Nucleus accumbens (tissue), 56 donors: ENCODE measurements at places on chromosomes 13 and 19.

DNA sequence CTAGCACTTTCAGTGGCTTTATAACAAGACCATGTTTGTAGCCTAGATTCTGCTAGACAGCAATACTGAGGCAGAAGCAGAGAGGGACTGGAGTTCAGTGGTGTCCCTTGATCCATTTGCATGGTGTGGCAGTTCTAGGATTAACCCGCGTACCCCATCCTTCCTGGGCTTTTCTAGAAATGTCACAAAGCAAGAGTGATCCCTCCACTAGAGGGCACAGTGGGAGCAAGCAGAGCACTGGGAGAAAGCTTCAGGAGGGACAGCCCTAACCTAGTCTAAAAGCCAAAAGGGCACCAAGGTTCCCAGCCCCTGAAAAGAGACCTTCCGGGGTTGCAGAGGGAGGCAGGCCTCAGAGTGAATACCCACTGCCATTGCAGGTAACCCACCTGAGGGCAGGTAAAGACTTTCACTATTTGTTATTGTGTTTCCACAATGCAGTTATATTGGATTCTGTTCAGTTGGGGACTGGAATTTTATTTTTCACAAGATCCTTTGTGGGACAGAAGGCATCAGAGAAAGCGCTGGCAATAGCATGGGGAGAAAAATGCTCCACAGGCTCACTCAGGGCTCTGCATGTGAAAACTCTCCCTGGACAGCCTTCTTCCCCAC is 170.6 kb downstream of the FLT1 start:
- DNase-seq, result peak; percentile 2

DNA sequence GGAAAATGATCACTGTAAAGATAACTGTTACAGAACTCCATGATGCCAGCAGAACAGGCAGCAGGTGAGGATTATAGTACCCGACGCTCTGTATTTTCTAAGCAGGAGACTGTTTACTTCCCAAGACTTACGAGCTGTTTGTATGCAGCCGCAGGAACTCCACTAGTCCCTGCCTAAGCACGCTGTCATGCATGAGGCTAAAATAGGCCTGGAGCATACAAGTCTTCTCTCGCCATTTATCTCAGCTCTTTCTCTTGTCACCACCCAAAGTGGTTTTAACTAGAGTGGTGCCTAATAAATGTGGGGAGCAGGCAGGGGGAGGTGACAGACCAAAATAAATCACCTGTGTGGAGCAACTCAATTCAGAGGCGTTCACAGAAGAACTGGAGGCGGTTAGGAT is 175.8 kb downstream of the TDRD3 start:
- DNase-seq, result no peak

GRCh38 chr13:114116734-114117133 is 15.7 kb downstream of the RASA3 start:
- DNase-seq, result no peak

- DNase-seq, result peak; percentile 61
Observed at GRCh38 chr19:55118401-55118991, 1.1 kb upstream of the PPP1R12C start.

- no peak for DNase-seq
Observed at GRCh38 chr13:113854238-113855011, 9.5 kb downstream of the GAS6 start.

DNA sequence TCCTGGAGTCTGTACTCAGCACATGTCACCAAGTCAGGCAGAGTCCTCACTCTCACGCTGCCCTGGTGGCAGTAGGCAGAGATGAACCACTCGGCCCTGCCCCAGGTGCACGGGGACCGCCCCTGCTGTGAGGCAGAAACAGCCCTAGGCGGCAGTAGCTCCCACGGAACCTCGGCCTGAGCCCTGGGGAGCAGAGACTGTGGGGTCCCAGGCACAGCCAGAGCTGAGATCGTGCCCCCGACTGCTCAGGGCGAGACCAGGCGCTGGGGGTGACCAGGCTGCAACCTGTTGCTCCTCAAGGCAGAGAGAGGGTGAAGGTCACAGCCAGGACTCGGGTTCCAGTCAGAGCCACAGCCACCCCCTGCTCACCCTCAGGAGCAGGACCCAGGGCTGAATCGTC is 34.9 kb downstream of the AP1M1 start:
- no peak for DNase-seq

DNA sequence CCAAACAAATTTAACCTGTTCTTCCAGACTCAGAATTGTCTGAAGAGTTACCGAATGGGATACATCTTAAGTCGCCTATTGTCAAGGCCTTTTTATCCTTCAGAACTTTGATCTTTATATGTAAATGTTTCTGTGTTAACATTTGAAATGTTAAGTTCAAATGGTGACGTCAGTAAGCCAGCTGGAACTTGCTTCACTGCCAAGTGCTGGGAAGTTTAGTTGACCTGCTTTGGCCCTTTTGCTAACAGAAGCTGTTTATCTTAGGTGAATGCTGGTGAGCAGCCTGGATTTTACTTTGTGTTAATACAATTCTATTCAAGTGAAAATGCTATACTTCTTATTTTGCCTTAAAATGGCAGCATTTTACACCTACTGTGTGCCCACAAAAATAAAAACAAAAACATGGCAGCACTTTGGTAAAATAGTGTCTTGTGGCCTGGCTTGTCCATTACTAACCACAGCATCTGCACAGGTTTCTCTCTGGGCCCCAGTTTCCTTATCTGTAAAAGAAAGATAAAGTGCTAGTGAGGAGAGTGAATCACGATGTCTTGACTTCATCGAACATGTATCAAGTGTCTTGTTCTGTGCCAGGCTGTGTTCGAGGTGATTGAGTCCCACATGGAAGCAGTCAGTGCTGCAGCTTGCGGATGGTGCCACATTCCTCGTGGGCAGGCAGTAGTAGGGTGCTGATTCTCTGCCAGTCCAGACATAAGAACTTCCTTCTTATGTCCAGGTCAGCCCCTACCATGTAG is 2.2 kb downstream of the NAXD start:
- DNase-seq, result no peak

GRCh38 chr13:31755803-31756212 is 16.5 kb downstream of the RXFP2 start:
- DNase-seq, result no peak

DNA sequence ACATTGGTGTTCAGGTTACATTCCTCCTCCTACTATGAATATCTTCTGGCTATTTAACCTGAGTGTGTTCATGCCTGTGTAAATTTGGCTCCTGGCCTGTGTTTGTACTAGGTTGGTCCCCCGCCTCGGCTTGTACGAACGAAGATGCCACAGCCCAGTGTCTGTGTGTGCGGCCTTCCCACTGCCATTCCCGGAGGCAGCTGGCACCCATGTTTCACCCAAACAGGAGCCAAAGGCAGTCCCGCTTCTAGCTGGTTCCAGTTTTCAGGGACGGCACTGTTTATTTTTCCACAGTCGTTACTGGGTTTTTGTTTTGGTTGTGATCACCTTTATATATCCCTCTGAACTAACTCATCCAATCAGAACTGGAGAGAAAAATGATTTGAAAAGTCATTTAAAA is 102.5 kb upstream of the ZNF536 start:
- no peak for DNase-seq

DNA sequence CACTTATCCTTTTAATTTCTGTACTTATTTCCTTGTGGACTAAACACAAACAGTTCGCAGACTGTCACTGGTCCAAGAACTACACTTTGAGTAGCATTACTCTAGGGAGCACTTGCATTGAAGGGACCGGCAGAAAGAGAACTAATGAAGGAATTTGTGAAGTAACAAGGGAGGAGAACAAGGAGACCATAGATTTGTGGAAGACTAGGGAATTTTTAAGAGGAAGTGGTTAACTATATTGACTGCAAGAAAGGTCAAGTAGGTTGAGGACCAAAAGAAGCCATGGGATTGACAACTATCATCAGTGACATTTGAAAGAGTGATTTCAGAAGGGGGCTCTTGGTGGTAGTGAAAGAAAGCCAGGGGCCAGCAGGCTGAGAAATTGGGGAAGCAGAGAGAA is 4.0 kb upstream of the RB1 start:
- no peak for DNase-seq

DNA sequence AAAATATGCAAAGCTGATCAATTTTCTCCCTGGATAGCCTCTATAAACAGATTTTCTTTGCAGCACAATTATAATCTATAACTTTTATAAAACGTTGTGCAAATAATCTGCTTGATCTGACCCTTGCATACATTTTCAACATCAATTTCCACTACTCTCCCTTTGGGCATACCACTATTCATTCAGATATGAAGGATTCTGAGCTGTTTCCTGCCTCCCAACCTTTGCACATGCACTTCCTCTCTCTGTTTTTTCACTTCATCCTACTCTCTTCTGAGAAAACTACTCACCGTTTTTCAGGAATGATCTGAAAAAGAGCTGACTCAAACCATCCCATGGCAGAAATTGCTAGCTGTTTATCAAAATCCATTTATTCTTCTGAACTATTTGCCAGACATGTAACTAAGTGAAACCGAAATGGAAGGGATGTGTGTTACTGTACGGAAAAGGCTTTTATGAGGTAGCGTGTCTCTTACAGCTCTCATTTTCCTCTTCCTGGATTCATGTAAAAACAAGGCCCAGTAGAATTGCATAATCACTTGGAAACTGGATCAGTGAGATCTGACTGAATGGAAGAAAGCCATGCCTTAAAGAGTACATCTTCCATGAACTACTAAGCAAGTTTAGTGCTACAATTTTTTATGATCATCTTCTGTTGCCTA is 1447.3 kb upstream of the MIR17HG start:
- DNase-seq, result no peak
